Stimulated activated CD8-positive, alpha-beta memory T cell treated with anti-CD3 and anti-CD28 coated beads, Interleukin-4, amount 100 ng/mL, for 1 hour (primary cell): ENCODE measurements at places on chromosomes 4 and X.

DNA sequence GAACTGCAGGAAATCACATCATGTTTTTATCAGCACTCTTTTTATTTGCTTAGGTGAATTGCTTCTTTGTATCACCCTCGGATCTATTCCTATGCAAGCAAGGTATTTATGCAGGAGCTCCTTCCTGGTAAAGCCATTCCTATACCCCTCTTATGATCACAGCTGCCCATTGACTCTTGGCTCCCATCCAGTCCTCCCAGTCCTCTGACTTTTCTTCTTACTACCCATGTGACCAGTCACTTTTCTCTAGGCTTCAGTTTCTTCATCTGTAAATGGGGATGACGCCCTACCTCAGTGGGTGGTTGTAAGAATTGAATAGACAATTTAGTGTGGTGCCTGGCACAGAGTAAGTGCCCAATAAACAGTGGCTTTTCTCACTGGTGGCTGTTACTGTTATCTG is 144.9 kb downstream of the FHIP1A start:
- DNase-seq: no peak

DNA sequence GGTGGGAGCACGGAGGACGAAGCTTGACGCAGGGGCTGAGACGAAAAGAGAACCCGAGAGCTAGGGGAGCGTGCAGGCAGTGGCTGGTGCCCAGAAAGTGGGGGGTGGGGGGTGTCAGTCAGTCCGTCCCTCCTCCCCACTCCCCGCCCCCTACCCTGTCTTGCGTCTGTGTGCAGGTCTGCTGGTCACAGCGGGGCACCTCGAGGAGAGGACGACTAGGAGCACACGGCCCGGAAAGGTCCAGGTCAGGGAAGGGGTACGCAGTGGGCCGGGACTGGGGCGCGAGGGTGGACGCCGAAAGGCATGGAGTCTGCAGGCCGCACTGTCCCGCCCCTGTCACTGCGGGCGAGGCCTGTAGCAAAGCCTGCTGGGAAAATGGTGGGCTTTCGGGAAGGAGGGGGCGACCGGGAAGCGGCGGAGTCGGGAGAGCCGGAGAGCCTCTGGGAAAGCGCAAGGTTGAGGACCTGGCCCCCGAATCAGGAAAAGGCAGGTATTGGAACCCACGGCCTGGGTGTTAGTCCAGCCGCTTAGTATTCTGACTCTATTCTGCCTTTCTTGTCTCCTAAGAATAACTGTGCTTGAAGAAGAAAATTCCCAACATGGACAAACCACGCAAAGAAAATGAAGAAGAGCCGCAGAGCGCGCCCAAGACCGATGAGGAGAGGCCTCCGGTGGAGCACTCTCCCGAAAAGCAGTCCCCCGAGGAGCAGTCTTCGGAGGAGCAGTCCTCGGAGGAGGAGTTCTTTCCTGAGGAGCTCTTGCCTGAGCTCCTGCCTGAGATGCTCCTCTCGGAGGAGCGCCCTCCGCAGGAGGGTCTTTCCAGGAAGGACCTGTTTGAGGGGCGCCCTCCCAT is 769 bp downstream of the TCEAL1 start:
- DNase-seq: no peak

DNA sequence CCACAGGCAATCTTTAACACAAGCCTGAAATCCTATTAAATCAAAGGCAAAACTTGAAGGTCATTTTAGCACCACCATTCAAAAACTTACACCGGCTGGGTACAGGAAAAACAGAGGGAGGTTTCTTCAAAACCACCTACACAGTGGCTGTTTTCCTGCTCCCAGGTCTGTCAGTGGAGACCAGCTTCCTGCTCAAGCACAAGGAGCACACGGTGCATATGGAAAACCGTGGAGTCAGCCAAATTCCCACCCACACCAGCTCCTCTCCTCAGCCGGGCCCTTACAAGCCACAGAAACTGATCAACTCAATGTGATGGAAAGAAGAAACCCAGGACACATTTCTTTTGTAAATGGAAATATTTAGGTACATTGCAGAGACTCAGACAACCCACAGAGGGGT is 14.3 kb upstream of the FAM241A start:
- no peak for DNase-seq

GRCh38 chr4:6782846-6783110 is 251 bp downstream of the KIAA0232 start:
- no peak for DNase-seq

DNA sequence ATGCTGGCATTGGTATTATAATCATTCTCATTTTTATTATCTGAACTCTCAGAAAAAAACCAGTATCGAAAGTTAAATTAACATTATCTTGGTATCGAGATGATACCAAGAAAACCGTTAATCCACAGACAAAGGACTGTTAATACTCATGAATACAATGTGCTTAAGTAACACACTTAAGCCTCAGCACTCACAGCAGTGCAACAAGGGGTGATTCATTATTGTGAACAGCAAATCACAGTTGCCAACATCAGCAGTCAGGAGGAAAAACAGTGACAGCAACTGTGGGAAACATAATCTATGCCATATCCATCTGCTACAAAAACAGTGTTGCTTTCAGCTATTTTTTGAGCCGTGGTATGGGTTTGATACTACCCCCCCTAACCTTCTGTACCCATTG is 210.9 kb upstream of the ATOH1 start:
- no peak for DNase-seq

DNA sequence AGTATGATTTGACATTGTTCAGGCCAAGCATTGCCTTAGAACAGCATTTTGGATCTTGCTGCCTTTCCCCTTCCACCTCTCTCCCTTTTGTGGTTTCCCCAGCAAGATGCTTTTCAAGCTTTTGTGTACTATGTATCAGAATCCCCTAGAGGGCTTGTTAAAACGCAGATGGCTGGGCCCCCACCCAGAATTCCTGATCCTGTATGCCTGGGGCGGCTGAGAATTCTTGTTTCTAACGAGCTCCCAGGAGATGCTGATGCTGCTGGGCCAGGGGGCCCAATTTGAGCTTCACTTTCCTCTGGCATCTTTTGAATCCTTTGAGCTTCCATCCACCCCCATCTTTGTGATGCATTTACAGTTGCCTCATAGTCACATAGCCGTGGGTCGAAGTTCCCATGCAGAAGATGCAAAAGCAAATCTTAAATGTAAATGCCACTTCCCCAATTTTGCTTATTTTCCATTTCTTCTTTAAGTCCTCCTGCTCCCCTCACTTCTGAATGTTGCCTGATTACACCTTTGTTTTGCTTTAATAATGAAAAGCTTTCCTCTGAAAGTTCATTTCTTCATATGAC is 18.5 kb downstream of the HCCS start:
- no peak for DNase-seq

DNA sequence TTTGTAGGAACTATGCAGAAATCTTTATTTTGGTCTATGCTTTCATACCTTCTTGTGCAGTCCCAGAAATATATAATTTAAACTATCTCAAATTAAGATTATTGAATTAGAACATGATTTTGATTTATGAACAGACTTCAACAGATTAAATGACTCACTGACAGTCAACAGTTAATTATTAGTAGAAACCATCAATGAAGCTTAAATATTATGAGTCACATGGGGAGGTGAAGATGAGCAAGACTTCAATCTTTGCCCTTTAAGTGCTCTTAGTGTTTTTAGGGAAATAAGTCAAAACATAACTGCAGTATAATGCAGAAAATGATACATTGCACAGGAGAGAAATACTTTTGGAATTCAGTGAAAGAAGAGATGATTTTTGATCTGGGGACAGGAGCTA is 81.5 kb upstream of the BMP3 start:
- no peak for DNase-seq

- DNase-seq: no peak
Observed at GRCh38 chr4:101262683-101263082, 84.6 kb downstream of the PPP3CA start.

- no peak for DNase-seq
Observed at GRCh38 chrX:40085714-40086113, 12.0 kb downstream of the BCOR start.

DNA sequence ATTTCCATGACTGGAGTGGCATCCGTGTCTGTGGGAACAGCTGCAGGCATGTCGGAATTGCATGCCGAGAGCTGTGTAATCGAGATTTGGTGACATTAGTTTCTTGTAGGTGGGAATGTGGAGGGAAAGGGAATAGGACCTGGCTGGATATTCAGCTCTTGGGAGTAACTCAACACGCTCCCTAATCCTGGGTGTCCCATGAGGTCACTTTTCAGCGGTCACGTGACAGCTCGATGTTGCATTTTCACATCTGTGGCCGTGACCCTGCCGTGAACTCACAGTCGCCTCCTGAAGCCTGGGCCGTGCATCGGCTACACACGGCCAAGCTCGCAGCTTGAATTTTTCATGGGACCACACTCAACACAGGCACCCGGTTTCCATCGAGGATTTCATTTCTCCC is 25.8 kb upstream of the PSAPL1 start:
- DNase-seq: no peak

- no peak for DNase-seq
Observed at GRCh38 chr4:2428496-2429213, 9.9 kb downstream of the CFAP99 start.

DNA sequence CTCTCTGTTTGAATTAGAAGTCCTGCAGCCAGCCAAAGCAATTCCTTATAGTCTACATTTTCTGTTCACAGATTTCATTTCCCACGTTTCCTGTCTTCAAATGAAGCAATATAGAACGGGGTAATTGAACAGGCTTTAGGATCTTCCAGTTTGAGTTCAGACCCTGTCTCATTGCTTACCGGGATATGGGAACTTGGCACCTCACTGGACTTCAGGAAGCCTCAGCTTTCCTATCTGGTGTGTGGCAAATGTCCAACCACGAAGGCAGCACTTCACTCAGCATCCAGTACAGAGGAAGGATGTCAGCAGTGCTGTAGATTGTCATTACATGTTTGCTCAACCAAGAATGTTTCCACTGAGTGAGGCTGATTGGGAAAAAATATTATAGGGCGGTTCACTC is 271.1 kb upstream of the ZFP42 start:
- DNase-seq: no peak

DNA sequence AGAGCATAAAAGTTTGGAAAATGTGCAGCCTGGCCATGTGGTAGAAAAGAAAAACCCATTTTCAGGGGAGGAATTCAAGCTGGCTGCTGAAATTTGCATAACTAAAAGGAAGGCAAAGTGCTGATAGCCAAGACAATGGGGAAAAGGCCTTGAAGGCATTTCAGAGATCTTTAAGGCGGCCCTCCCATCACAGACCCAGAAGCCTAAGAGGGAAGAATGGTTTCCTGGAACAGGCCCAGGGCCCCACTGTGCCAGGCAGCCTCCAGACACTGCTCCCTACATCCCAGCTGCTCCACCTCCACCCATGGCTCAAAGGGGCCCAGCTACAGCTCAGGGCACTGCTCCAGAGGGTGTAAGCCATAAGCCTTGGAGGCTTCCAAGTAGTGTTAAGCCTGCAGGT is 158.0 kb upstream of the PRDX4 start:
- DNase-seq: no peak

DNA sequence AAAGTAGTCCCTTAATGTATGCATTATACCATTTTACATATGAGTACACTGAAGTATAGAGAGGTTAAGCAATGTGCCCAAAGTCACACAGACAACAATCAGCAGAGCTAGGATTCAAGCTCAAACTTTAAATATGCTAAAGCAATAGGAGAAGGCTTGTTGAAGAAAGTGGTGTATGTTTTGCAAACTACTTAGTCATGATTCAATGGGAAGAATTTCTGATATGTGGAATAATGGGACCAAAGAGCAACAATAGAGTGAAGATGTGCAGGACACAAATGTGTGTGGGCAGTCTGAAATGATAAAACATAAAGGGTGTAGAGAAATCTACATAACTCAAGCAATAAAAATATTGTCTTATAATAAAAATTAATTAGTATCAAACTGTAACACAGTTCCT is 109.0 kb upstream of the ARSJ start:
- DNase-seq: no peak

DNA sequence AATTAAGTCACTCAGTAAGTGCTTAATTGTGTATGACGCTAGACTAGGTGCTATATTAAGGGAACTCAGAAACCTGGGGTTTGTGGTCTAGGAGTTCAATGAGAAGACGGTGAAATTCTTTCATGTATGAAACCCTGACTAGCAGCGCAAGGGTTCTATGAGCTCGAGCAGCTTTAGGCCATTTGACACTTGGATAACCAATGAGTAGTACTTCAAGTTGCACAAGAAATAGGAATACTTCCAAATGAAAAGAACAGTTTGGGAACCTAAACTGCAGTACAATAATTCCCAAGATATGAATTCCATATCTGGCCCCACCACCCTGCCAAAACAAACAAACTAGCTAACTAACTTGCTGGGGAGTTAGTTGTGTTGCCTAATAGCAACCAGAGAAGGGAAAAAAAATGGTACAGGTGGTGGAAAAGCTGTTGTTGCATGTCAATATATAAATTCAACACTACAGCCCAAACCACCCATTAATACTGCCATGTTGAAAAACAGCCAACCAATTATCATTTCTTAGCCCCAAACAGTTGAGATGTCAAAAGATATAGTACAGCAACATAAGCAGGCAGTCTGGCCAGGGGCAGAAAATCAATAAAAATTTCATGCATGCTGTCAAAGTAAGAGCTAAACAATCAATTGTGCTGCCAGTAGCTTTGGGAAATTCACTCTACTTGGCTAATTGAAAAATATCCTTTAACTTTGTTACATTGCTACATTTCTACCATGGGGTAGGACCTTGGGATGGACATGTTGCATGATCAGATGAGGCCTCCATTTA is 54.6 kb upstream of the MCF2 start:
- DNase-seq: no peak

DNA sequence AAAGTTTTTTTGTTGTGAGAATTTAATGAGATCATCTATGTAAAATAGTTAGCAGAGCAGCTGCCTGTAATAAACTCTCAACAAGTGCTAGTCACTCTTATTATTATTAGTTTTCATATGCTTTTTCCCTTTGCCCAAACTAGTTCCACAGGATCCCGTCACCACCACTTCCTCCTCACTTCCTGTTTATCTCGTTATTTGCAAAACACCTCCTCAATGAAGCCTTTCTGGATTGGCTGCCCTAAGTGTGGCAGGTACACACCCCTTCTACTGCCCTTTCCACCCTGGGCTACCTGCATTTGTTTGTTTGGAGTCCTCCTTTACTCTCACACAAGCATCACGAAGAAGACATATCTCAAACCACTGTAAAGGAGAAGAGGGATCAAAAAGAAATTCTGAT is 54.4 kb upstream of the KLF3 start:
- DNase-seq: no peak

GRCh38 chrX:130834149-130834548 is 68.9 kb downstream of the ENOX2 start:
- no peak for DNase-seq
